ENCODE measurements at places on chromosomes 11 and 22. TPM values are rescaled to one million over a fixed set of nuclear protein-coding genes. Genes with fewer than 3 reads are reported as not detected.
A peak's percentile ranks its signal among the peaks of the same experiment; 100 is the strongest.

PLAAT2 gene
- not detected for total RNA-seq

ASCC2 gene
- 62.6 TPM for total RNA-seq

XKR3 gene
- total RNA-seq, result not detected

GAL3ST1 gene
- not detected for total RNA-seq

OR2AT4 gene
- not detected for total RNA-seq

DNA sequence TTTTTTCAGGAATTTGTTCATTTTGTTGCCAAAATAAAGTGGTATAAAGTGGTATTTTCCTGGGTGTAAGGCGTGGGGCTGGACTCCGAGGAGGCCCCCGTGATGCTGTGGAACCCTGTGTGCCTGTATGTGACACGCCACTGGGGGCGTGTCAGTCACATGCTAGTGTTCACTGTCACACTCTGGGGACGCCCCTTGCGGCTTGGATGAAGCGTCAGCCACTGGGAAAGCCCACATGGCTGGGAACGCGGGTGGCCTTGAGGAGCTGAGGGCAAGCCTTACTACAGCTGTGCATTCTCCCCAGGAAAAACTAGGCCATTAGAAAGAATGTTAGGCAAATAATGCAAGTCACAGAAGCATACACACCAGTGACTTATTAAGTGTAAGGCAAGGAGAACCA is 77.0 kb upstream of the SLC25A18 start:
- no peaks in the 10 kb centered on the region for H3K4me1 ChIP-seq
- DNase-seq, result no peak
- H3K4me3 ChIP-seq, result no peak overlapping the region
- no peaks in the 10 kb centered on the region for H3K27me3 ChIP-seq

DNA sequence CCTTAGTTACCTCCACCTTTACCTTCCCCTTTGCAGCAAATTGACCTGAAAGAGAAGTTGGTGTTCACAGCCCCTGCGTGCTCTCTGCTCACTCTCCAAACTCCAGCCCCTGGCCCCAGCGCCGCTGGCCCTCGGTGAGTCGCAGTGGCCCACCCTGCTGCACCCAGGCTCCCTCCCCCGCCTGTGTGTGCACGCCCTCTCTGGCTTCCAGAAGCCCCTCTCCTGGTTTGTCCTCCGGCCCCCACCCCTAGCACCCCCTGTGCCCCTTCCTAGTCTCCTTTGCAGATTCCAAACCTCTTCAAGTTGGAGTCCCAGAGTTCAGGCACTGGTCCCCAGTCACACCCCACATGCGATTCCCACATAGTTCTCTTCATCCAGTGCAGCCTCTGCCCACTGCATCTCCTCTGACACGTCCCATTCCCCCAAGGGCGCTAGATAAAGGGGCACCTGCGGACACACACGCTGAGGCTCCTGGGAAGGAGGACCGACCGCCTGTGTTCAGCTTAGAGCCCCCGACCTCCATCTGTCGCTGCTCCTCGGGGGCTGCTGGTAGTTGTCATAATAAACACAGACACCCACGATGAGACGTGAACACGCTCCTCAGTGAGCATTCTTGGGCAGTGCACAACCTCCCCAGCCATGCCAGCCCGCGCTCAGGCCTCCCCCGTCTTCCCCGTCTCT is 1.5 kb upstream of the PHRF1 start:
- DNase-seq, result no peak
- H3K4me3 ChIP-seq, result peak overlapping the region; percentile 64
- H3K27me3 ChIP-seq, result no peaks in the 10 kb centered on the region
- peaks cover 46% of the 10 kb centered on the region for H3K4me1 ChIP-seq
- H3K36me3 ChIP-seq, result no peaks in the 10 kb centered on the region

All from vagina (tissue), 2 donors.